ENCODE measurements at places on chromosomes 6 and 20.

- DNase-seq, result no peak
Measured at GRCh38 chr6:24458941-24459340, 30.4 kb downstream of the GPLD1 start.

- DNase-seq, result peak; percentile 45
Measured at GRCh38 chr6:33787954-33788693, 806 bp downstream of the LEMD2 start.

DNA sequence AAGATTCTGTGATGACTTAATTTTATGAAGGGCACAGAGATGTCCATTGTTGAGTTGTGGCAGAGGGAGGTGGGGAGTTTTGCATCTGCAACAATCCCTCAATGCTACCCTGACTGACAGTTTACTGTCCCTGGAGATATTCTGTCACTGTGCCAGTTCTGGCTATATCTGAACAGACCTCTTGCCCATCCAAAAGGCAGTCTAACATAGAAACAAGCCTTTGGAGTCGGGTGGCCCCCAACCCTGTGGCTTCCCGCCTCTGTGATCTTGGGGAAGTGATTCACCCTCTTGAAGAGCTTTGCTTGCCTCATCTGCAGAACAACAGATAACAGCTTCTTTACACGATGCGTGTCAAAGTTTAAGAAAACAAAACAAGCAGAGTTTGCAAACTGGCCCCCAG, 3.8 kb upstream of the E2F1 start:
- DNase-seq, result no peak

DNA sequence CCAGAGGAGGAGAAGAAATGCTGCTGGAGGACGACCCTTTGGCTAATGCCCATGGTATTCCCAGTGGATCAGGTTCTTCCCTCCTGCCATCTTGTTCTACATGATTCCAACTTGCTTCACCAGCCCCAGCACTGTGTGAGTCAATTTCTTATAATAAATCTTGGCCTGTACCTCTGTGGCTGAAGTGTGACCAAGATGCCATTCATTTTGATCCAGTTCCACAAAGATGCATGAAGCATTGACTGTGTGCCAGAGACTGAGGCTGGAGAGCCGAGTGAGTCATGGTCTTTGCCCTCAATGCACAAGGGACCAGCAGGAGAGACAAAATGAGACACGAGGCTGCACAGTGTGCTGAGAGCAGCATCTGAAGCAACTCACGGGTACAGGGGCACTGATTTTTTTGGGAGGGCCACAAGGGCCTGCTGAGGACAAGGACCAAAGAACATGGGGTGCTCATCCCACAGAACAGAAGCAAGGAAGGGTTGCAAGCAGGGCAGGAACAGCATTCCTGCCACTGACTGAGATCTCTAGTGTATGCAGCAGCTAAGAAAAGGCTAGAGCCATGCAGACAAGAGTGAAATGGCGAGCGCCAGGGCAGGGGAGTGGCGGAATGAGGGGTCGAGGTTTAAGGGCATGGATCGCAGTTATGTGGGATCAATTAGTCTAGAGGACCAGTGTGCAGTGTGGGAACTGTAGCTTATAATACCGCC, 207.0 kb downstream of the THBS2 start:
- no peak for DNase-seq

GRCh38 chr6:42898891-42899361, 16.9 kb upstream of the PTCRA start:
- DNase-seq, result peak; percentile 73

DNA sequence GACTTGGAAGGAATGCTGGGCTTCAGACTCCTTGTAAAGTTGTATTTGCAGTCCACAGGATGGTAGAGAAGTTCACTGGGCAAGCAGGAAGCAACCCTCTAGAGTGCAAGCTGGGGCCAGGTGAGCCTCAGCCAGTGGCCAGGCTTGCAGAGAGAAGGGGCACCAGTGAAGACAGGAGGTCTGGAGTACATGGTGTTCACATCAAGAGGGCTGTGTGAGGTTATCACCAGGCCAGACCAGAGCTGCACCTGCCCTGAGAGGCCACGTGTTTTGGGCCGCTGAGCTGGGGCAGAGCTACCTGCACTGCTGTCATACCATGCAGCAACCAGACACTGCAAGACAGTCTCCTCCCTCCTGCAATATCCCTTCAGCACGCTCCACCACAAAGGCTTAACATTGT, 79.0 kb downstream of the SH3BGRL2 start:
- DNase-seq, result no peak

DNA sequence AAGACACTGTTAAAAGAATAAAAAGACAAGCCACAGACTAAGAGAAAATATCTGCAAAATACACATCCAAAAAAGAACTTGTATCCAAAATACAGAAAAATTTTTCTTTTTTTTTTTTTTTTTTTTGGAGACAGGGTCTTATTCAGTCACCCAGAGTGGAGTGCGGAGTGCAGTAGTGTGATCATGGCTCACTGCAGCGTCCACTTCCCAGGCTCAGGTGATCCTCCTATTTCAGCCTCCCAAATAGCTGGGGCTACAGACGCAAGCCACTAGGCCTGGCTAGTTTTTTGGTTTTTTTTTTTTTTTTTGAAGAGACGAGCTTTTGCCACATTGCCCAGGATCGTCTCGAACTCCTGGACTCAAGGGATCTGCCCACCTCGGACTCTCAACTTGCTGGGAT, 3.1 kb downstream of the ZUP1 start:
- DNase-seq, result no peak

GRCh38 chr6:56689663-56690062, 47.0 kb upstream of the DST start:
- no peak for DNase-seq

DNA sequence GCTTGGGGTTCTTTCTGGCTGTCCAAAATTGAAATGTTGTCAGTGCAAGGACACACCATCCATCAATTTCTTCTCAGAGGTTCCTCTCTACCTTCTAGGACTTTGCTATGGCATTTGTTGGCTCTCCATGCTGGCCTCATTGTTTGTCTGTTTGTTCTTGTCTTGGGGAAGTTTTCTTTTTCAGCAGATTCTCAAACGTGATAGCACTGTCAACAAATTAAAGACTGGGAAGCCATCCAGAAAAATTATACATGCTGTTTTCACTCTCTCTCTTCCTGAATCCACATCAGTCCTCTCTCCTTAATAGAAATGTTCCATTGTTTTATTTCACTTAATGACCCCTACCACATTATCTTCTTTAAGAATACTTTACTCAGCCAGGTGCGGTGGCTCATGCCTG, 130.4 kb downstream of the PCSK2 start:
- peak; percentile 60 for DNase-seq

GRCh38 chr6:156423075-156423474, 354.1 kb upstream of the ARID1B start:
- DNase-seq, result no peak

DNA sequence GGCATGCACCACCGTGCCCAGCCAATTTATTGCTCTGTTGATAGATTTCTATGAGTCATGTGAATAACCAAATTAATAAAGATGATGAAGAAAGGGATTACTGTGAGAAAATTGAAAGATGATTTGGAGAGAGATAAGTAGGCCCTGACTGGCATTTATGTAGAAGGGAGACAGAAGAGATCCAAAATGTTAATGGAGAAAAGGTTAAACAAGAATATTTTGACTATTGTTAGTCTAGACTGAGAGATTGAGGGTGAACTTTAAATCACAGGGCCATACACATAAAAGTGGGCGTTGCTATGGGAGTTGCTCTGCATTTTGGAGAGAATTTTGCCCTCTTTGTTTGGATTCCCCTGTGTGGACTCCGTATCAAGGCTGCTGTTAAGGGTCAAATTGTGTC, 68.9 kb upstream of the SCAF8 start:
- DNase-seq, result no peak
